Activated T-helper 2 cell treated with anti-CD3 and anti-CD28 coated beads, Interferon-gamma antibody, Interleukin-2, Interleukin-4, amounts not matched to agents 10 μg/mL and 5 μg/mL and 100 μg/mL, durations not matched to agents 14 hours and 24 hours and 36 hours (primary cell): ENCODE measurements at places on chromosomes 3 and 15.

- DNase-seq, result no peak
Measured at GRCh38 chr3:41740374-41740886, 221.5 kb downstream of the ULK4 start.

GRCh38 chr3:35320646-35321407 lies 318.5 kb upstream of the ARPP21 start:
- DNase-seq, result no peak

GRCh38 chr15:66456211-66456610 lies 41.4 kb downstream of the SNAPC5 start:
- DNase-seq, result no peak

DNA sequence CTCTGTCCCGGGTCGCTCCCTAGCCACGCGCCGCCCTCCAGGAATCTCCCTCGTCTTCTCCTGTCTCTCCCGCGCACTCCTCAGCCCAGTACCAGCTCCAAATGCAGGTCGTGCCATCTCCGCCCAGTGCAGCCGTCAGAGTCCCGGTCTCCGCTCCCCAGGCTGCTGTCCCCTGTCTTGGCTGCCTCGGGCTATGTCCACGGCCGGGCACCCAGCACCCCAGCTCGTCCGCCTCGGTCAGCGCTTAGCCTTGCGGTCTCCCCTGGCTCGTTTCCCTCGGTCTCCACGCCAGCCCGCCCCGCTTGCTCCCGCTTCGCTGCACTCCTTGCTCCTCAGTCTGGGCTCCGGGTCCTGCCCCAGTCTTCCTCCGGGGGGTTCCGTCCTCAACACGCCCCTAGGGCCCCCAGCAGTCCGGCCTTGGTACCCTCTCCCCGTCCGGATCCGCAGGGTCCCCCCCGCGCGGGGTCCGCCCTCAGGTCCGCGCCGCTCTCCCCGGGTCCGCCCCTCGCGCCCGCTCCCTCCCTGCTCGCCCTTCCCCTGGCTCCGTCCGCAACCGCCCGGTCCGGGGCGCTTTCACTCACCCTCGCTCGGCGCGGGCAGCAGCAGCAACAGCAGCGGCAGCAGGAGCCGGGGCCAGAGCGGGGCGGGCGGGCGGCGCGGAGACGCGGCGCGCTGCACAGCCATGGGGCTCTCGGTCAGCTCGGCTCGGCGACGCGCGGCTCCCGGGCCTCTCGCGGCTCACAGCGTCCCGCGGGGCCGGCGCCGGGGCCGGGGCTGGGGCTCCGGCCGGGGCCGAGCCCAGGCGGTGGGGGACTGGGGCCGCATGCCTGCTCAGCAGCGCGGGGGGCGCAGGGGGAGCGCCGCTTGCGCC lies 462 bp downstream of the IGDCC3 start:
- no peak for DNase-seq

GRCh38 chr15:64423970-64424369 lies 36.3 kb downstream of the TRIP4 start:
- no peak for DNase-seq

- DNase-seq, result no peak
Measured at GRCh38 chr3:186442162-186442561, 80.1 kb upstream of the DGKG start.

- no peak for DNase-seq
Measured at GRCh38 chr3:14033023-14033422, 91.6 kb downstream of the CHCHD4 start.

DNA sequence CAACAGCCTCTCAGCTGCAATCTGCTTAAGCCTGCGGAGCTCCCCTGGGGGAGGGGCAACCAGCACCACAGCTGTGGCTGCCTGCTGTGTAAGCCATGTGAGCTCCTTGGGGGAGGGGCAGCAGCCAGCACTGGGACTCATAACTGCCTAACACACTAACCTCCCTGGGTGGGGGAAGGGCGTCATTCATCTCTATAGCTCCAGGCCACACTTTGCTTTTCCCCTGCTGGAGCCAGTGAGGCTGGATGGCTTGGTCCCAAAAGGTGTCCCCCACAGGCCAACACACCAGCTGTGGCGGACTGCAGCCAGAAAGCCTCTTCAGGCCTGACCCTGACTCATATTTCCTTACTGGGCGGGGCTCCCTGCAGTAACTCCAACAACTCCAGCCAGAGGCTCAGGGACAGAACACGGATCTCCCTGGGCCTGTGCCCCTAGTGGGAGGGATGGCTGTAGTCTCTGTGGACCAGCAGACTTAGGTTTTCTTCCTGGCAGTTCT lies 129.8 kb downstream of the PPM1L start:
- no peak for DNase-seq

GRCh38 chr3:117084277-117084676 lies 374.7 kb downstream of the TUSC7 start:
- DNase-seq, result no peak

DNA sequence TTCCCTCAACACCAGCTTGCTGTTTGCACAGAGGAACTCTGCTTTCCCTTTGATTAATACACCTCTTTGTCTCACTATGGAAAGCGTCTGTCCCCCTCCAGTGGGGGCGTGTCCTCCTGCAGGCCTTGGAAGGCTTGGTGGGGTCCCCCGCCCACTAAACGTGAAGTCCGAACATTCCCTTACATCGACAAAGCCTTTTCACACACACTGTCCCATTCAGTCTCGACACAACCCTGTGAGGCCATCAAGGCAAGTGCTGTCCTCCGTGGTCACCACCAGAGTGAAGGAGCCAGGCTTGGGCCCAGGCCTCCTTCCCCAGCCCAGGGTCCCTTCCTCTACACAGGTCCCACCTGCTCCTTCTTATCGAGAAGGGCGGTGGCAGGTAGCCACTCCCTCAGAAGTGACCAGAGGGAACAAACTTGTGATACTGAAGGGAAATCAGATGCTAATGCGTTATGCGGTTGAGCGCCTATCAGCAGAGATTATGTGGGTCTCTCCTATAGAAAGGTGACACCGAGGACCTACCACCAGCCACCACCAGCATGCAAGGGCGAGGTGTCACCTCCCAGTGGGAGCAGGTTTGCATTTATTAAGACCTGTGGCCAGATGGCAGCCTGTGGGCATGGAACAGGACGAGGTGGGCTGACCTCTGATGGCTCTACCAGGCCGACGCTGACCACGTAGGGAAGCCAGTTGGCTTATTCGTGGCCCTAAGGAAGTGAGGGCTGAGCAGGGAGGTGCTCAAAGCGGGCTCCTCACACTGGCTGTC lies 6.6 kb downstream of the NRROS start:
- no peak for DNase-seq

GRCh38 chr3:39752019-39752637 lies 57.3 kb upstream of the MYRIP start:
- no peak for DNase-seq
